ENCODE measurements at places on chromosomes 2 and 18.

GRCh38 chr18:76447258-76447890 lies 47.7 kb downstream of the ZNF516 start:
- DNase-seq = no peak

DNA sequence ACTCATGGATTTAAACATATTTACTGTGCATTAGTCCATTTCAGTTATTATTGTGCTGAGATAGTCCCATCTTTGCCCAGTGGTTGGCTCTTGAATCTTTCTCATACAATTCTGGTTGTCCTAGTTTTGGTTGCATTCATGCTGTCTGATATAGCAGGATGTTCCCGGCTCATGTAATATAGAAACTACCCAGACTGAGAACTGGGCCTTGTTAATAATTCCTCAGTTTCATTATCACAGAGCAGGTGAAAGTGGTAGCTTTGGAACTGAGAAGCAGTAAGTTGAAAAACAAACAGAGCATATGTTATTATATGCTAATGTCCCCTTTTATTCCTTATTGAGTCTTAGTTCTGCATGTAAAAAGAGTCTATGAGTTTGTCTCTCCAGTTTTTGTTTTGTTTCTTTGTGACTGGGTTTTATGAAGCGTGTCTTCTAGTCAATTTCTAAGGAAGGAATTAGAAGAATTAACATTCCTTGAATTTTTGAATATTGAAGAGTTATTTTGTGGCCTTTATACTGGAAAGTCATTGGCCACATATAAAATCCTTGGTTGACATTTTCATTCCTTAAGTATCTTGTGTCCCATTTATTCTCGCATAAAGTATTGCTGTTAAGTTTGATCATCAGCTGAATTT lies 43.3 kb downstream of the EIF5B start:
- DNase-seq = no peak

DNA sequence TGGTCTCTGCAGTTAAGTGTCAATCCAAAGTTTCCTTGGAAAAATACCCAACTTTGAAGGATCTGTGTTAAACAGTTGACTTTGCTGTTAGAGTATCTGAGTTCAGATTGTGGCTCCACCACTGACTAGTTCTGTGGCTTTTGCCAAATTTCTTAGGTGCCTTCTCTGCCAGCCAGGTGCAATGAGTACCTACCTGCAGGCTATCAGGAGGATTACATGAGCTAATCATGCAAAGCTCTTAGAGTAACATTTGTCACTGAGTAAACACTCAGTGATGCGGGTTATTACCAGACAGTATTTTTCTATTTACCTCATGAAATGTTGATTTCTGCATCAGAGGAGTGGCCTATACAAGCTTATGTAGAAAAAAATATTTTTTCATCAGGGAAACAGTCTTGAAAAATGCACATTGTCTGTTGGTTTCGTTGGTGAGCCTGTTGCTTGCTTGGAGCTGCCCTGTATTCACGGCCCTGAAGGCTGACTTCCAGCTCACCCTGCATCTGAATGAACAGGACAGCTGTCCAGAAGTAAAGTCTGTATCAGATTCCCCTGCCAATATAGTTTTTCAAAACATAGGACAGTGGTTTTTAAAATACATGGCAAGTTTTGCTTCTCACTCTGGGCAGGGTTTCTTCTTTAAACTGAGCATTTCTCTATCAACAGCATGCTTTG lies 235.1 kb downstream of the CDCA7 start:
- no peak for DNase-seq

DNA sequence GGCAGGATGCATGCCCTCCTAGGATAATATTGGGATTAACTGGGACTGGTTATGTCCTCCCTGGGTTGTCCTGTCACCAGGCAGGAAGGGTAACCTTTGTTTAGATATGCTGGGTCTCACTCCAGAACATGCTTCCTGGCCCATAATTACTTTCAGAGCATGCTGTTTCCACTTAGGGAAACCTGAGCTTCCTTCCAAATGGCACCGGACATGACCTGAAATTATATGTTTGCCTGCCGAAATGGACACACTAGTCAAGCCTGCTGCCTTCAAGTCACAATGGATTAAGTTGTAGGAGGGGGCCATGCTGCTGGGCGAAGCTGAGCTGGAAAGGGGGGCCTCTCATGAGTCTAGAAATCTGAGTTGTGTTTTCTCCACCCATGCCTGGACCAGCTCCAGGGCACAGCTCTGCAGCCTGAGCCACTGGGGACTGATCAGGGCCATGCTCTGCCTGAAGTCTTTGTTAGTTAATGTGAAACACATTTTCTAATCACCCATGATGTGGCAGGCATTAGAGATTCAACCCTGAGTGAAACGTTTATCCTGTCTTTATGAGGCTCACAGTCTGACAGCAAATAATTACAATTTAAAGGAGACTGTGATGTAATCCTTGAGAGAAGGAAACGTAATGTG lies 273.3 kb downstream of the TNS1 start:
- no peak for DNase-seq
